Bronchial epithelial cell (primary cell): ENCODE measurements at places on chromosomes 5 and 9.

GRCh38 chr9:20065796-20066700, 277.2 kb upstream of the SLC24A2 start:
- no peak for DNase-seq

GRCh38 chr5:53434541-53434940, 45.9 kb upstream of the FST start:
- no peak for DNase-seq

DNA sequence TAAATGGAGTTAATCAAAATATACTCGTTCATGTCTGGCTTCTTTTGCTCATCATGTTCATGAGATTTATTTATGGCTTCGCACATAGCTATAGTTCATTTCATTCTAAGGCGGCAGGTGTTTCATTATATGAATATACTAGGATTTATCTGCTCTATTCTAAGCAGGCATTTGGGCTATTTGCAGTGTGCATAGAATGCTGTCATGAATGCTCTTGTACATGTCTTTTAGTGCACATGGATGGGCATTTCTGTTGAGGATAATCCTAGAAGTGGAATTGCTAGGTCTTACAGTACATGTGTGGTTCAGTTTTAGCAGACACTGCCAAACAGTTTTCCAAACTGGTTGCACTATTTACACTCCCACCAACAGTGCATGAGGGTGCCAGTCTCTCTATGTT, 285.3 kb upstream of the ADRA1B start:
- DNase-seq = no peak

GRCh38 chr5:77073667-77074066, 13.4 kb downstream of the ZBED3 start:
- DNase-seq = no peak

GRCh38 chr5:109028608-109029299, 281.1 kb downstream of the FER start:
- DNase-seq = no peak

GRCh38 chr9:995781-996180, 19.3 kb downstream of the DMRT3 start:
- peak; percentile 83 for DNase-seq

GRCh38 chr5:136040746-136041415, 12.1 kb downstream of the TGFBI start:
- DNase-seq = no peak

DNA sequence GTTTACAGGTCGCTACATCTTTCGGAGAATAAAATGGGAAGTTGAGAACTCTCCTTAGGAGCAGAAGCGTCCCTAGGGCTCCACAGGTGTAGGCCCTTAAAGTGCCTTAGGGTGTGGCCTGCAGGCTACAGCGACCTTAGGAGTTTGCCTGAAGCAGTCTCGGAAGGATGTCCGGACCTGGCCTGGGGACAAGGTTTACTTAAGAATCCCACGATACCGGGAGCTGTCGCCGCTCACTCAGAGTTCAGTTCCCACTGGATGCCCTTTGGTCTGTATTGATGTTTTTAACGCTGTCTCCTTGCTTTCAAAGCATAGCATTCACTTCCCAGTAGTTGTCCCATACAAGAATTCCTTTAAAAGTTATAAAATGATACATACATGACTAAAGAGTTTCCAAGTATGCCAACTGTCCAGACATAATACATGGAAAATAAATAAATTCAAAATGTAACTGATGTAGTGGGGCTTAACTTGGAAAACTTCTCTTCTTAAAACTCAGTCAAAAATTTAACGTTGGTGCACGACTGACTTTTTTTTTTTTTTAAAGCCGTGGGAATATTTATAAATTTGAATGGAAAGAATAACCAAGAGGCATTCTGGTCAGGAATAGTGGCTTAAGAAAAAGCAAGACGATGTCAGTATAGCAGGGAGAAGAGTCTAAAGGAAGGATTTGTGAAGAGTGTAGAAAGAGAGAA, 848 bp downstream of the RAD50 start:
- DNase-seq = peak; percentile 25

DNA sequence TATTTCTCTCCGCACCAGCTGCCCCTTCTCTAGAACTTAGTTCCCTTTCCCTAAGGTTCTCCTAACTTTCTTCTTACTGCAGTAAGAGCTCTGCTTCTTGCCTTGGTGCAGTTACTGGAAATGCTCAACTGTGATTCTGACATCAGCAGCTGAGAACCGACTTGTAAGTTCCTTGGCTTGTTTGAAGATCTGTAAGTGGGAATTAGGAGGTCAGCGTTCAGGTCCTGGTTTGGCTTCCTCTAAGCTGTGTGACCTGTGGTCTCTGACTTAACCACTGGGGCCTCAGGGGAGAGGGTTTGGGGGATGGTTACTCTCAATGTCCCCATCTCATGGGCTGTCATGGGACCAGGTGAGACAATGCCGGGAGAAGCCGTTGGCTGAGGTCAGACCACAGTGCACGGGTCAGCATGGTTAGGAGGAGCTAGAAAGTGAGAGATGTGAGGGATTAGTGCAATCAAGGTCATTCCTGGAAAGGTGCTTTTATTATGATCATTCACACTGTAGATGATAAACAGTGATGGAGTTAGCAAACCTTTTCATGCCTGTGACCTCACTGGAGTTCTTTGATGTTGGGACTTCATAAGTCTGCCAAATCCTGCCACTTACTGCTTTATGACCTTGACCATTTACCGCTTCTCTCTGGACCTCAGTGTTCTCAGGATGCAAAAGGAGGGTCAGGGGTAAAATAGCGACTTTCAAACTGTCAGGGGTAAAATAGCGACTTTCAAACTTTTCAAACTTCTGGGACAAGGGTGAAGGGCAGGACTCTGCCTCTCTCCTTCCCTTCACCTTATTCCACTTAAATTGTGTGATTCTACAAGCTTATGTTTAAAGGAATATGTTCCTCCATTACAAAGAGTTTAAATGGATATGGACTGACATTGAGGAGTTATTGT, 7.3 kb downstream of the PAPPA start:
- DNase-seq = no peak

- DNase-seq = no peak
These were observed 17.1 kb downstream of the FBXO10 start for GRCh38 chr9:37559125-37559524.

GRCh38 chr9:79279356-79279755, 292.4 kb upstream of the TLE4 start:
- no peak for DNase-seq

- no peak for DNase-seq
These were observed 24.4 kb downstream of the SMIM15 start for GRCh38 chr5:61137835-61138234.

GRCh38 chr5:96752341-96753016, 55.3 kb downstream of the ERAP1 start:
- peak; percentile 67 for DNase-seq

DNA sequence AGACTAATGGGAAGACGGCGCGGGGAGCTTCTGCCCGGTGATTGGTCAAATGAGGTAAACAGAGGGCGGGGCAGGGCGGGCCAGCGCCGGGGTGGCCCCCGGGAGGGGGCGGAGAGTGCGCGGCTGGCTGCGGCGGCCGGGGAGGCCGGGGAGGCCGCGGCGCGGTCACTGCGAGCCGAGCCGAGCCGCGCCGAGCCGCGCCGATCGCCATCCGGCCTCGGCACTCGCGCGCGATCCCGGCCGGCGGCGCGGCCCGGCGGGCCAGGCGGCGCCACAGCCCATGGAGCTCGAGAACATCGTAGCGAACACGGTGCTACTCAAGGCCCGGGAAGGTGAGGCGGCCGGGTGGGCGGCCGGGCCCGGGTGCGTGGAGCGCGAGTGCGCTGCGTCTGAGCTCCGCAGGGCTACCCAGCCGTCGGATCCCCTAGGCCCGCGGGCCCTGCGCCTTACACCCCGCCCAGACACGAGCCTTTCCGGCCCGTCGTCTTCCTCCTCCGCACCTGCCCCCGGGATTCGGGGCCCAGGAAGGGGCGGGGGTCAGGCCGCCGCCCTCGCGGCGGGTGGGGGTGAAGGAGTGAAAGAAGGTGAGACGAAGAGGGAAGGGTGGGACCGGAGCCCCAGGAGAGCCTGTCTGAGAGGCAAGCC, at the start of gene GRK6:
Gene GRK6, plus strand, starts transcription at position 111 of the 645 bp plus-strand sequence. Its CDS starts 170 bp downstream, at position 281.
- DNase-seq = no peak

DNA sequence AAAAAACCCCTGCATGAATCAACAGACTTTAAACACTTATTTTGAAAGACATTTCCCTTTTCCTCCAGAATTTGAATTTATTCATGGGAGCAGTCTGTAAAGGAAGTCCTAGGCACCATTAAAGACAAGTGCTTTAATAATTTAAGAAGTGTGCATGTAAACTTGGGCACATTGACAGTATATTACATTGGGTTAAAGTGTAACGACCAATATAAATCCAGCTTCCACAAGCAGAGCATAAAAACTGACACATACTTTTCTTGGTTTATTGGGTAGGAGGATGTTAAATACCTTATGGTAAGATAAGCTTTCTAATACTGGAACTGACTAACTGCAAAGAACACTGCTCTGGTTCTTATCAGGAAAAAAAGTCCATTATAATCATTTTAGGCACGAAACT, 1.2 kb upstream of the ENTREP1 start:
- no peak for DNase-seq

- DNase-seq = no peak
These were observed 254.4 kb downstream of the NDUFS4 start for GRCh38 chr5:53814819-53815218.

DNA sequence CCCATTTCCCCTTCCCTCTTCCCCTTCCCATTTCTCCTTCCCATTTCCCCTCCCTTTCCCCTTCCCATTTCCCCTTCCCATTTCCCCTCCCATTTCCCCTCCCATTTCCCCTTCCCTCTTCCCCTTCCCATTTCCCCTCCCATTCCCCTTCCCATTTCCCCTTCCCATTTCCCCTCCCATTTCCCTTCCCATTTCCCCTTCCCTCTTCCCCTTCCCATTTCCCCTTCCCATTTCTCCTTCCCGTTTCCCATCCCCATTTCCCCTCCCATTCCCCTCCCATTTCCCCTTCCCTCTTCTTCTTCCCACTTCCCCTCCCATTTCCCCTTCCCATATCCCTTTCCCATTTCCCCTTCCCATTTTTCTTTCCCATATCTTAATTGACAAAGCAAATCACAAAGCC, 109.0 kb downstream of the OLFM1 start:
- no peak for DNase-seq
